ENCODE measurements at places on chromosomes 3 and 15. TPM values are rescaled to one million over a fixed set of nuclear protein-coding genes. Genes with fewer than 3 reads are reported as not detected.

GOLIM4 gene
- 105 TPM for polyA plus RNA-seq

MORC1 gene
- 0.83 TPM for polyA plus RNA-seq

NRG4 gene
- 5.7 TPM for polyA plus RNA-seq

POLQ gene
- polyA plus RNA-seq: 5.0 TPM

ARGFX gene
- polyA plus RNA-seq: not detected

FETUB gene
- polyA plus RNA-seq: 0.14 TPM

SLC22A13 gene
- 3.8 TPM for polyA plus RNA-seq

RETNLB gene
- not detected for polyA plus RNA-seq

NMNAT3 gene
- 10.0 TPM for polyA plus RNA-seq

FOXB1 gene
- not detected for polyA plus RNA-seq

DLL4 gene
- polyA plus RNA-seq: 5.8 TPM

PTX3 gene
- 5.9 TPM for polyA plus RNA-seq

KNG1 gene
- 169 TPM for polyA plus RNA-seq

HTR3E gene
- not detected for polyA plus RNA-seq

MOBP gene
- not detected for polyA plus RNA-seq

CHRNA7 gene
- 11.1 TPM for polyA plus RNA-seq

PLA2G4E gene
- not detected for polyA plus RNA-seq

ROPN1 gene
- polyA plus RNA-seq: 0.15 TPM

DNA sequence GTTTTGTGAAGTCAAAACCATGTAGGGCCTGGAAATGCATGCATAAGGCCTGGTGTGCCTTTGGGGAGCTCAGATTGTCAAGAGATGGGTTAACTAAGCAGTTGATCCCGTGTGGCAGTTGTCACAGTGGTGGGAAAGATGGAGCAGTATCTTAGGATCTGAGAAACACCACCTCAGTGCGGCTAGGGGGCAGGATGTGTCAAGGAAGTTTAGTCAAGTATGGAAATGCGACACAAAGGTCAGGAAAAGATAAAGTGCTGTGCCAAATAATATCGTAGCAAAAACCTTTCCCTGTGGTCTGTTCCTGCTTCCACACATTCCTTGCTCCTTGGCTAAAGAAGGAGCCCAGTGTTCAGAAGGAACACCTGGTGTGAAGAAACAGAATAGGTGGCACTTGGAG, 396.4 kb downstream of the EDEM1 start:
- no peak for DNase-seq

- no peak for DNase-seq
Observed at GRCh38 chr3:116155841-116156240, 289.4 kb downstream of the LSAMP start.

GRCh38 chr3:9224490-9224889, 25.0 kb downstream of the SRGAP3 start:
- no peak for DNase-seq

DNA sequence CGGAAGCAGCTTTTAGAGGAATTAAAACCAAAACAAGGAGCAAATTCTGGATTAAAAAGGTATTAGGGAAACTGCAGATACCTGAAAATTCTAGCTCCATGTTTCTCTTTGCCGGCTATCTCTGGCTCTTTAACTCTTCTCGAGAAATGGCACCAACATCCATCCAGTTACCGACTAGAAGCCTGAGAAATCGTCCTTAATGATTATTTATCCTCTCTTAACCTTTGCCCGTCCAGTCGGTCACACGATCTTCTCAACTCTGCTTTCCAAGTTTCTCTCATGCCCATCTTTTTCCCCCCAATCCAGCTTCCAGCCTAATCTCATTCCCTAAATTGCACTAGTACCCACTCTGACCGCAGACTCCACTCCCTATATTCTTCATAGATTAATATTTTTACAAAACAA, 596 bp upstream of the SGO1 start:
- no peak for DNase-seq

GRCh38 chr3:196207159-196207832, 3.9 kb downstream of the ZDHHC19 start:
- no peak for DNase-seq

GRCh38 chr3:77456431-77456830, 416.5 kb downstream of the ROBO2 start:
- DNase-seq: no peak

- no peak for DNase-seq
Observed at GRCh38 chr3:52357151-52358080, 41.3 kb downstream of the DNAH1 start.

DNA sequence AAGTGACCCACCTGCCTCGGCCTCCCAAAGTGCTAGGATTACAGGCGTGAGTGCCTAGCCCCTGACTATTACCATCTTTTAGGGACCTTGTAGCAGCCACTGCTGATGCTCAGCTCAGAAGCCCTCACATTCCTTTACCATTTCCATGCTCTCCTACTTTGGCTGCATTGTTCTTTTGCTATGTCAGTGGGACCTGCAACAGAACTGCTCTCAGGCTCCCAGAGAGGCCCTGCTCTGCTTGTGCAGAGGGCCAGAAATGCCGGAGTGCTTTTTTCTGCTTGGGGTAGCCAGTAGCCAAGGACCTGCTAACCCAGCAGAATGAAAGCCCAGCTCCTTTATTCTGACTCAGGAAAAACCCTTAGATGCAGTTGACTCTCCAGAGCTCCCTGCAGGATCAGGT, 18.3 kb upstream of the PROK2 start:
- no peak for DNase-seq

GRCh38 chr15:96695426-96695825, 364.9 kb downstream of the NR2F2 start:
- DNase-seq: no peak

DNA sequence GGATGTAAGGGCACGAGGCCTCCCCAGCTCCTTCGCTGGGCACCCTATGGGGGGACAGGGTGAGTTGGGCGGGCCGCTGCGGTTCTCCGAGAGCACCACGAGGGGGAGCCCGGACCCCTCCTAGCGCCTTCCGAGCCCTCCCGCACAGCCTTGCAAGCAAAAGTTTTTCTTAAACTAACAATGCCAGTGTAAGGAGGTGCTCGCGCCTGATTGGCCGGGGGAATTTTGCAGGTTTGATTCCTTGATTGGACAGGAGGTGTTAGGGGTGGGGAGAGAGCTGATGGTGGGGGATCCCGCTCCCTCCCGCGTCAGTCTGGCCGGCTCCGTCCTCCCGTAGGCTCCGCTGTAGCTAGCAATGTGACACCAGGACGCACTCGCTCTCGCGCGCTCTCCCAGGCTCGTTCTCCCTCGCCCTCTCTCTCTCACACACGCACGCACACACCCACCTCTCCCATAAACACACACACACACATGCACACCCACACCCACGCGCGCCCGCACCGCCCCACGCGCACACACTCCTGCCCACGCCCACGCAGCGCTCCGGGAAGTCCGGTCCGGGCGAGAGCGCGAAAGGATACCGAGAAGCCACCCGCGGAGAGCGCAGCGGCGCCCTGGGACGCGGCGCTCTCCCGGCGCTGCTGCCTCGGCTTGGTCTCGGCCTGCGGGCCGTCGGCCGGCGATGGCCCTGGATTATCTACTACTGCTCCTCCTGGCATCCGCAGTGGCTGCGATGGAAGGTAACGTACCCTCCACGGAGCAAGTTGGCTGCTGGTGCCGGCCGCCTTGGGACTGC, at the start of gene EPHB1:
EPHB1 (plus strand) TSS at position 311 of the 796 bp plus-strand sequence.
- peak; percentile 91 for DNase-seq

GRCh38 chr15:38687775-38688495, 123.3 kb upstream of the RASGRP1 start:
- DNase-seq: no peak

- DNase-seq: no peak
Observed at GRCh38 chr3:104939196-104939595, 427.5 kb upstream of the ALCAM start.

DNA sequence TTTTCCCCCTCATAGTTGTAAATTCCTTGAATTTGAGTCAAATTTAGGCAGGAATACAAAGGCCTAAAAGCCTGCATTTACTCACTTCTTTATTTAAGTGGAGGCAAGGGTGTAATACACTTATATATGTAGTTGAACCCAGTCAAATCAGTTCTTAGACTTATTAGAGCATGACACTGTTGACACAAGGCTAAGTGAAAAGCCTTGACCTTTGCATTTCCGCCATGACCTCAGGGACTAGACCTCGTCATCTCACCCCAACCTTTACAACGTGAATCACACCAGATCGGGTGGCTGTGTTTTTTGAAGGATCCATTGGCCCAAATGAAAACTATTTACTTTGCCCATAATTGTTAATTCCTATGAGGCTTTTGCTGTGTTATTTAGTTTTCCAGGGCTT, 774.4 kb downstream of the ROBO1 start:
- no peak for DNase-seq

DNA sequence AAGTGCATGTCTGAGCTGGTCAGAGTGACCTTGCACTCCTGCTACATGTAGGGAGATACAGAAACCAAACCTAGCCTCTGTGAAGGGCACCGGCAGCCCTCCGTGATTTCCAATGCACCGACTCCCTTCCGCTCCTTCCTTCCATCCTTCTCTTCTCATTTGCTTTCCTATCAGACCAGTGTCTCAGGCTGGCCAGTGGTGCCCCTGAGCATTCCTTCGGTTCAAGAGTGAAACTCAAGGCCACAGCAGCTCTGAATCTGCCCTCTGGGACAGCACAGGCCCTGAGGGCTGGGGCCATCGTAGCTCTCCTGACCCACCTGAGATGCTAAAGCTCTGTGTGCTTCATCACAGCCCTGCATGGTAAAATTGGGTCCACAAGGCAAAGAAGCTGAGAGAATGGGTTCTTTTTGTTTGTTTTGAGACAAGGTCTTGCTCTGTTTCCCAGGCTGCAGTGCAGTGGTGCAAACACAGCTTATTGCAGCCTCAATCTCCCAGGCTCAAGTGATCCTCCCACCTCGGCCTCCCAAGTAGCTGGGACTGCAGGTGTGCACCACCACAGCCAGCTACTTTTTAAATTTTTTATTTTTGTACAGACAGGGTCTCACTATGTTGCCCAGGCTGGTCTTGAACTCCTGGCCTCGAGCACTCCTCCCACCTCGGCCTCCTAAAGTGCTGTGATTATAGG, 2.3 kb upstream of the BMF start:
- DNase-seq: no peak

GRCh38 chr3:118793176-118793575, 241.5 kb downstream of the IGSF11 start:
- no peak for DNase-seq

- no peak for DNase-seq
Observed at GRCh38 chr3:101020351-101021015, 27.3 kb upstream of the ABI3BP start.

- no peak for DNase-seq
Observed at GRCh38 chr3:39803956-39804355, 5.5 kb upstream of the MYRIP start.

DNA sequence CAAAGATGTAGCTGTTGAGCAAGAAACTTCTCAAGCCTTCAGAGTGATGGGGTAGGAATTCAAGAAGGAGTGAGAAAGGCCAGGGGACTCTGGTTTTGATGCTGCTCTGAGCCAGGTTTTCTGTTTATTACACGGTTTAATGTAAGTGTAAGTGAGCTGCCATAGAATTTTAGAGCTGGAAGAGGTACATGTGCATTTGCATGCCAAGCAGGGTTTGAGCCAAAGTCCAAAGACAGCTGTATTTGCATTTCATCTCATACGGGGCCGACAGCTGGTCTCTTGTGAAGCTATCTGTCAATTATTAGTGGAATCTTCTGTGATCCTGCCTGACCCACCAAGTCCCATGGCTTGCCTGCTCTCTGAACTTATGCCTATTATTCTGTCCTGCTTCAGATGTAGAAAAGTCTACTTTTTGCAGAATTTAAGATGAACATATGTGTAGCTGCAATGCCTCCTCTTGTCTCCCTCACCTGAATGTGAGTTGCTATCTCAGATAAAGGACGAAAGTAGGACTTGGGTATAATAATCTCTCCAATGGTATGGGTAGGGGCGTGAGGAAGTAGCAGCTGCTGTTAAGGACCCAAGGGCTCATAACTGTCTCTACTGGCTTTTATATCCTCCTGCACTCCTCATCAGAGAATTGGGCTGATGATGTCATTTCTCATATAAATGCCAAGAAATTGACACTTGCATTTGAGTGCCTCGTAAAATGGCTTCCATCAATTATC, 160.0 kb downstream of the SQOR start:
- DNase-seq: no peak

GRCh38 chr3:159765860-159766294, 222.8 kb upstream of the IL12A start:
- no peak for DNase-seq

GRCh38 chr3:20043396-20043795, 3.1 kb downstream of the KAT2B start:
- DNase-seq: no peak

- peak; percentile 94 for DNase-seq
Observed at GRCh38 chr3:64685800-64686445, 1.9 kb downstream of the ADAMTS9 start.

DNA sequence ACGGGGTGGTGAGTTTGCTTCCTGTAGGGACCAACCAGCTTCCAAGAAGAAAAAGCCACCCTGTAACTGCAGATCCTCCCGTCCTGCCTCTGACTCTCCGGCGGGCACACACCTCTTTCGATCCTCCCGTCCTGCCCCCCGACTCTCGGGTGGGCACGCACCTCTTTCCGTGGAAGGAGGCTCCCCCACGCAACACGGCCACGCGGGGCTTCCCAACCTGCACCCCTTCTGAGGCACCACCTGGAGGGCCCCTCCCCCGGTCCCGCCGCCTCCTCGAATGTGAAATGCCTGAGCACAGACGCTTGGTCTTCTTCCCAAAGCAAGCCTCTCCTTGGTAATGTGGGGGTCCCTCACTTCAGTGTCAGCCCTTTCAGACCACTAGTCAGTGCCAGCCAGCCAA, 7.3 kb downstream of the ADAMTS17 start:
- no peak for DNase-seq

DNA sequence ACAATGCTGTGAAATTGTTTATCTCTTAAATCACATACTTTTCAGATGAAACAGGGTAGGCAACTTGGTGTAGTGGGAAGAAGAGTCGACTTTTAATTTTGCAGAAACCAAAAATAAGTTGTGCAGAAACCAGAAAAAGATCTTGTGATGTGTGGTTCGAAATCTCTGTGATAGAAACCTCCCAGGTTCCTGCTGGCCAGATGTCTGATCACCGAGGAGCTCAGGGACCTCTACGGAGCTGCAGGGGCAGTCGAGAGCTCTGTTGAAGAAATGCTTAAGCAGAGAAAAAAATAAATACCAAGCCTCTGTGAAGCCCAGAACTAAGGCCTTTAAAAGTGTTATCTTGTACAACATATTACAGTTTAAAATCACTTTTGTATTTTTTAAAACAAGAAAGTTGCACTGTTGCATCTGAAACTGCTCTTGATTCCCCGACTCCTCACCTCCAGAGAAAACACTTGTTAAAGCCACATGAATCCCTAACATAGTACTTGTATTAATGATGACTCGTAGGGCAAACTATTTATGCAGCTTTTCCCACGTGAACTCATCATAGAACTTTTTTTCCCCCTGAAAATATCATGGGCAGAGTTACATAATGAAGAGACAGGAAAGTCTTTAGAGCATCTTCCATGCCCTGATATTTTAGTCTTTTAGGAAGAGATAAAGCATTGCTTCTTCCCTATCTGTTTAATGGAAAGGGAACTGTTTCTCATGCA, 51.3 kb downstream of the CCK start:
- DNase-seq: no peak

DNA sequence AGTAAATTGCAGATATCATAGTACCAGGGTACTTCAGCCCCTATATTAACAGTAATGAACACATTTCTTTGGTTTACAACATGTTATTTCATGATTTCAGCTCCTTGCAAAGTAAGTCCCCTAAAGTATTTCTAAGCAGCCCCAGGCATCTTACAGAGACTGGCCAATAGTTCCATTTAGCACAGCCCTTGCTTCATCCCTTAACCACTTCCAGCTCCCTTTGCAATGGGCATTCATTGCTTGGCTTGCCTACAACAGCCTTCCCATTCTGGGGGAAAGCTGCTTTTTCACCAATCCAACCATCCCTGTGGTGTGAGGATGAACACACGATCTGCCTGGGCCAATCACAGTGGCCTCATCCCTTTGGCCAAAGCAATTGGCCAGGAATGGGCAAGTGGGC, 67.2 kb upstream of the XCR1 start:
- DNase-seq: no peak
